Fibroblast of the aortic adventitia (primary cell): ENCODE measurements at places on chromosomes 13 and 19. TPM values are rescaled to one million over a fixed set of nuclear protein-coding genes. Genes with fewer than 3 reads are reported as not detected.

MEIS3 gene
- 14.5 and 33.9 TPM in 2 replicates for total RNA-seq

ATP12A gene
- not detected in 2 replicates for total RNA-seq

CGB2 gene
- not detected in 2 replicates for total RNA-seq

PLPPR3 gene
- total RNA-seq: 0.18 and 0.33 TPM in 2 replicates

MAP3K10 gene
- total RNA-seq: 5.0 and 8.0 TPM in 2 replicates

ZNF729 gene
- not detected in 2 replicates for total RNA-seq

ZNF540 gene
- 0.36 and 2.1 TPM in 2 replicates for total RNA-seq
